Fibroblast of skin of back (primary cell): ENCODE measurements at places on chromosomes 5 and 9.
A peak's percentile ranks its signal among the peaks of the same experiment; 100 is the strongest.

- DNase-seq = no peak
Observed at GRCh38 chr9:10700915-10701314, 88.1 kb upstream of the PTPRD start.

GRCh38 chr9:69645488-69645887 lies 26.7 kb downstream of the APBA1 start:
- no peak for DNase-seq

DNA sequence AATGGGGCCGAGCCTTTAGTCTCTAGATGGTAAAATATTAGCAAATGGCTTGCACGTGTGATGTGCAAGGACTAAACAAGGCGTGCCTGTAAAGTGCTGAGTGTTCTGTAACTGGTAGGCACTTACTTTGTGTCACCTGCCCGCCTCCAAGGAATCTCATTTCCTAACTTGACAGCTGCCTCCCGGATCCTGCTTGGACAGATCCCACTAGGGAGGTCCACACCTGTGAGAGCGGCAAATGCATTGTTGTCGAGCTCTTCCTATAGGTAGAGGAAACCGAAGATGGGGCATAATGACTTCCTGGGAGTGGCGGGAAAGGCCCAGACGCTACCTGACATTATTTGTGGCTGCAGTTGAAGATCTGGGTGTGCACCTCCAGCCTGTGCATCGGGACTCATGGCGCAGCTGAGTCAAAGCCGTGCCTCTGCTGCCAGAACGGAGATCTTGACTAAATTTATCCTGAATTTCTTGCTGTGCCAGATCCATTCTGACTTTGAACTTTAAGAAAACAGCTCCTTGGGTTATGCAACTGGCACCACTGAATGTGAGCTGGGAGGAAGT lies 79.8 kb downstream of the TENT4A start:
- DNase-seq = no peak

GRCh38 chr9:68919661-68920060 lies 94.3 kb downstream of the PRKACG start:
- no peak for DNase-seq

DNA sequence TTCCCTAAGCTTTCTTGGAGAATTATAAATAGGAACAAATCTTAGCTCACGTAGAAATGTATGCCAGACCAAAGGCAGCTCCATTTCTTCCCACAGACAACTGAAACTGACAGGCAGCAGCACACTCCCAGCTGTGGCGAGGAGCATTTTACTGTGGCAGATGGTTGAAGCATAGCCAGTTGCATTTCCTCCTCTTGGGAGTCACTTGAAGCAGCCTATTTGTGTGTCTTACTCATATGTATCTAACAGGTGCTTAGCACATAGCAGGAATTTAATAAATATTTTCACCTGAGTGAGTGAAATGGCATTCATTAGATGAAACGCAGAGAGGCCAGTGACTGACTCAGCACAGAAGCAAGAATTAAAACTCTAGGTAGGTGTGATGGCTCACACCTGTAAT lies 12.3 kb upstream of the MTMR12 start:
- DNase-seq = peak; percentile 27

DNA sequence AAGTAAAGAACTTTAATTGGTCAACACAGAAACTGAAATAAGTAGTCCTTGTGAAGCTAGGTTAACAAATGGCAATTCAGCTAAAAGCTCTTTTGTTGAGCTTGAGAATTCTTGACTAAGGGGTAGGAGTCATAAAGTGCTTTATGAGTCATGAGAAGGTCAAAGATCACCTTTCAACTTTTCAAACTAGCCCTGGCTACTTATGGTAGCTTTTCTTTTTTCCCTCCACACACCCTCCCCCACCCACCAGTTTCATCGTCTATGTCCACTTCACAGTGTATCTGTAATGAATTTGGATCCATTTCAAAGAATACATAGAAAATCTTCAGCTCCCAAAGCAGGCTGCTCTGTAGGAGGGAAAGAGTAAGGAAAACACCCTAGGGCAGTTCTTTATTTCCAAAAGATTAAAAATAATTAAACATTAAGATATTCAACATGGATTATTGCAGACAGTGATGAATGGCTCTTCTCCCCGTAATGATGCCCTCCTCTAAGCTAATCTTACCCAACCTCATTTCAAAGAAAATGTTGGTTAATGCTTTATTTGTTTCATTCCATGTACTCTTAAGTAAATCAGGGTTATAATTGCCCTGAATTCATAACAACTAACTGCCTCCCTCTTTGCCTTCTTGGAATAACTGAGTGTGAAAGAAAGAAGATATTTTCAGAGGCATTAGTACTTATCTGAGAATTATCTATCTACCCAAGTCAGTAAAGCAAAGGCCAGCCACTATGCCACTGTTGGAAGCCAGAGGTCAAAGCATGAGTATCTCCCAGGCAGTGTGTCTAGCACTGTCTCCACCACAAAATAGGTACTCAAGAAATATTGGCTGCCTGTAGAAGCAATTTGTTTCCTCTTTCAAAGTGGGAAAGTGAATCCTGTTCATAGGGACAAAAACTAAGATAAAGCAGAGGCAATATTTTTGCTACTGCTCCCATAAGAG lies 290.6 kb downstream of the PIK3R1 start:
- peak; percentile 36 for DNase-seq

DNA sequence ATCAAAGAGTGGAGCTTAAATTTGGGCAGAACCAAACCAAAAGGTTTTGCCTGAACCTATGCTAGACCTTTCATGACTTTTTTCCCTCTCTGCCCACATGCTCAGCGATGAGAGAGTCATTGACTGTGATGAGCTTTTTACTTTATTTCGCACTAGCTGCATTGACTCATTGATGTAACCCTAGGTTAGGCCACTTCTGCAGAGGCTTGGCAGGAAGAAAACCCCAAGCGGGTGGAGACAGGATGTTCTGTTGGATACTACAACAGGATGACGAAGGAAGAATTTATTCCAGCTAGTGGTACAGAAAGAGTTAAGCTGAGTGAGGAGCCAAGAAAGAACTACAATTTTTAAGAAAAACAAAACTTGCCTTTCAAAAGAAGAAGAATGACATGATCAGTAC lies 18.4 kb downstream of the AGXT2 start:
- peak; percentile 25 for DNase-seq
